ENCODE measurements at places on chromosomes 1 and 21.
A peak's percentile ranks its signal among the peaks of the same experiment; 100 is the strongest.

GRCh38 chr1:45205910-45206721 lies at the start of gene ZSWIM5:
TSS of gene ZSWIM5 (minus strand) at chr1:45206605. CDS start at chr1:45206350, 255 bp downstream.
- peak; percentile 46 for DNase-seq

DNA sequence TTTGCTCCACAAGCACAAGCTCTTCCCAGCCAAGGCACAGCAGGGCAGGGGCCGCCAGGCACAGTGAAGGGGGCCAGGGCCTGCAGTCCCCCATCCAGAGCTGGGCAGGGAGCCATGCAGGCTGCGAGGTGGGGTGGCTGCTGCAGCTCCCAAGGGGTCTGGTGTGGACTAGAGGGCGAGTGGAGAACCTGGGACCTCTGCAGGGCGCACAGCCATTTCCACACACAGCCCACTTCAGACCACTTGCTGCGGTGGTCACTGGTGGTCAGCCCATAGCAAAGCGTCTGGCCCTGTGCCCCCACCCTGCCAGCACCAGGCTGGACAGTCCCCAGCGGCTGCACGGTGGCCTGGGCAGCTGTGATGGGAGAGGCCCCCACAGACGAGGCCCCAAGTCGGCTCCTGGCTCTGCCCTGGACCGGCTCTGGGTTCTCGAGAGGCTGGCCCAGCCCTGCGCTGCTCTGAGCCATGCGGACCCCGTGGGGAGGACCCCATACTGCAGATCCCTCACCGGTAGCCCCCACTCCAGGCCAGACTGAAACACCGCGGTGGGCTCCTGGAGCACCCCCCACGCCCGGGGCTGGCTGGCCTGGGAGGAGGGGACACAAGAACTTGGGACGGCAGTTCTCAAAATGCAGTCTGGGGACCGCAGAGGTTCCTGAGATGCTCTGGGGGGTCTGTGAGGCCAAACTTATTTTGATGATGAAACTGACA lies 47.1 kb upstream of the COL6A2 start:
- DNase-seq: no peak

GRCh38 chr1:87204921-87205320 lies 123.8 kb upstream of the LMO4 start:
- DNase-seq: no peak

DNA sequence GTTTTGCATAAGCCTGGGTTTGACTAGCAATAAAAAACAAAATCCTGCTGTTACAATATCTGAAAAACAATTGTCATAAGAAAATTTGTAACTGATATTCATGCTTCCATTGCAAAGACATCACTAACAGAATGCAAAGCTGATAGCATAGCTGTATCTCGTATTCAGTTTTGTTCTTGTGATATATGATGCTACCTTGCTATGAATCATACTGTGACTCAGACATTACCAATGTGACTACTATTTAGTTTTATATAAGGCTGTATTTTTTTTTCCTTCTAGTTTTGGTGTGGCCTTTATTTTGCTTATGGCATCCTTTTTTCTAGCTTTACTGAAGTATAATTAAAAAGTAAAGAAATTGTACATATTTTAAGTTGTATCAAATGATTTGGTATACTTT lies 1381.8 kb downstream of the MRPL39 start:
- no peak for DNase-seq

DNA sequence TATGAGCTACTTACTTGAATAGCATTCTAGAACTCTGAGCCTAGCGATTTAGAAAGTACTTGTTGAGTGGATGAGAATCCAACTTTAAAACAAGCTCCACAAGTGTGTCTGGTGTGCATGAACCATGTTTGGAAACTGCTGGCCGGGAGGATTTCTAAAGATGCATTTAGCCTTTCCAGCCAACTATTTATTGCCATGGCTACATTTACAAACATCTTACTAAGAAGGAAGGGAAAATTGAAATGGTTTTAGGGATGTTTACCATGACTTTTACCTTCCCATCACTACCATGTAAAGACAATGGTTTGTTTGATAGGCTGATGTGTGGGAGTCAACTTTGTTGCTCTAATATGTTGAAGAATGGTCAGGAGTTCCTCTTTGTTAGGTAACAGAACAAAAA lies 37.7 kb upstream of the ARHGAP29 start:
- no peak for DNase-seq

DNA sequence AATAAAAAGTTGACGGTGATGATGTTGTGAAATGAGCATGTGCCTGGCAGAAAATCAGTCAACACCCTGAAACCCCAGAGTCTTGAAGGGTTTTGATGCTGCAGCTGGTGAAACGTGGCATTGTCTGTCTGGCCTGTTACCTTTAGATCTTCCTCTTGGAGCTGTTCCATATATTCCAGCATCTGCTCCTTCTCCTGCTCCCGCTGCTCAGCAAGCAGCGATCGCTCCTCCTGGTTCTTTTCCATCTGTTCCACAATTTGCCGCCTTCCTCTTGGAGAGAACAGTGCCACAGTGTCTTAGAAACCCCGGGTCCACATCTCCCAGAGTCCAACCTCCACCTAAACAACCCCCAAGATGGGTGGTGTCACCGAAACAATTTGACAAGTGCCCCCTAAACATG lies 15.7 kb downstream of the CFAP45 start:
- DNase-seq: no peak

GRCh38 chr1:154567386-154568156 lies at the start of gene CHRNB2:
TSS of gene CHRNB2 (plus strand) at chr1:154567778. CDS start at chr1:154568045, 267 bp downstream.
- DNase-seq: peak; percentile 65

DNA sequence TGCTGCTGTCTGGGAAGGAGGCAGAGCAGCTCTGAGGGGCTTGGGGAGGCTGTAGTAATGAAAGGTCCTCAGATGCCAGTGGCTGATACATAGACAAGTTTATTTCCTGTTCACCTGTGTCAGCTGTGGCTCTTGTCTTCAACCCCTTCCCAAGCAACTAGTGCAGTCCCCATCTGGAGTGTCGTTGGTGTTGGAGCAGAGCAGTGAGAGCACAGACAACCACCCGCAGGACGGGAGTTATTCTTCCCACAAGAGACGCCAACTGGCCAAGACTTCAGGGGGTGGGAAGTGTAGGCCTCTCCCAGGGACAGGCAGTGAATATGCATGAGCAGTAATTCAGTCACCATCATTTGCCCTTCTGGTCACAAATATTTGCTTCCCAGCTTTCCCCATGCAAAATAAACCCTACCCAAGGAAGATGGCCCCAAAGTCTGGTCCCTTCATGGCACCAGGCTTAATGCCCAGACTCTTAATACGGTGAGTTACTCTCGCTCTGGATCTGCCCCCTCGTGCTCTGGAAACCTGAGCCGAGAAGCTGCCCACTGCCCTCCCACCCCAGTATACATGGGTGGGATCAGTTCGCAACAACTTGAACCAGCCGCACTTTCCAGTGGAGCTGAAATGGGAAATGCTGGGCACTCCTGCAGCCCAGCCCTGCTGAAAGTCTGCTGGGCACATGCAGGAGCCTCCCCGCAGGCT lies 153.5 kb upstream of the COL6A1 start:
- no peak for DNase-seq

DNA sequence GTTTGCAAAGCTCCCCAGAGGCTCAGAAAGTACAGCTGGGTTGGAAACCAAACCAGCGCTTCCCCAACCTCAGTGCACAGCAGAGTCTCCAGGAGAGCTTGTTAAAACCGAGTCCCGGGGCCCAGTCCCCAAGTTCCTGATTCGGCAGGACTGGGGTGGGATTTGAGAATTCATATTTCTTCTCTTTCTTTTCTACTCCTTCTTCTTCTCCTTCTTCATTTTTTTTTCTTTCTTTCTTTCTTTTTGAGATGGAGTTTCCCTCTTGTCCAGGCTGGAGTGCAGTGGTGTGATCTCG lies 136.8 kb downstream of the PGBD5 start:
- DNase-seq: no peak

DNA sequence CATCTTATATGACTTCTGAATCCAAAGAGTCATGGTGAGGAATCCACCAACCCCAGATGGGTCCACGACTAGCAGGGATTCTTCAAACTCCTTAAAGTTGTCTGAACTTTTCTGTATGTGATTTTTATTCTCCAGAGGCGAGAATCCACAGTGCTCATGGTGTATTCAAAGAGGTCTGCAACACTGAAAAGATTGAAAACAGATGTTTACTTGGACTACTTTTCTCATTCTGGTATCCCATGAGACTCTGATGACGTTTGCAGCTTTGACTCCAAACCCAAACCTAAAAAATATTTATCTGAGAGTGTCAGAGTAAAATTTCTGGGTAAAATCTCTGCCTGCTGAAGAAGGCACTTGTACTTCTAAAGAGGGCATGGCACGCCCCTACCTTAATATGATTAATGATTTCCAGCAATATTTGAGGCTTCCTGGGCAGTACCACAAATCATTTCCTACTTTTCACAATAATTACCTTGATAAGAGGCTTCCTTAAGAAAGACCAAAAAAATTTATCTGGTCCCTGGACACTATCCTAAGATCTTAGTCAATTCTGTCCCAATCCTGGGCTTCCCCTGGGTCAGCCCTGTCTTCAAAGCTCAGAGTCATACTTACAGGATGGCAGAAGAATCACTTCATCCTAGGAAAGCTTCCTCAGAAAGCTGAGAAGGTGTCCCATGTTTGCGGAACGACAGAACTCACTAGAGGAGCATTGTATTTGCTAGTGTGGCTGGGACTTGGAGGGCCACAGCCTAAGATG lies 76.5 kb upstream of the MAP10 start:
- peak; percentile 5 for DNase-seq

GRCh38 chr21:29148530-29148929 lies 18.1 kb downstream of the MAP3K7CL start:
- no peak for DNase-seq

GRCh38 chr1:155890251-155890650 lies 20.9 kb downstream of the RIT1 start:
- DNase-seq: no peak

GRCh38 chr1:241591736-241592135 lies 48.4 kb downstream of the CHML start:
- DNase-seq: no peak

DNA sequence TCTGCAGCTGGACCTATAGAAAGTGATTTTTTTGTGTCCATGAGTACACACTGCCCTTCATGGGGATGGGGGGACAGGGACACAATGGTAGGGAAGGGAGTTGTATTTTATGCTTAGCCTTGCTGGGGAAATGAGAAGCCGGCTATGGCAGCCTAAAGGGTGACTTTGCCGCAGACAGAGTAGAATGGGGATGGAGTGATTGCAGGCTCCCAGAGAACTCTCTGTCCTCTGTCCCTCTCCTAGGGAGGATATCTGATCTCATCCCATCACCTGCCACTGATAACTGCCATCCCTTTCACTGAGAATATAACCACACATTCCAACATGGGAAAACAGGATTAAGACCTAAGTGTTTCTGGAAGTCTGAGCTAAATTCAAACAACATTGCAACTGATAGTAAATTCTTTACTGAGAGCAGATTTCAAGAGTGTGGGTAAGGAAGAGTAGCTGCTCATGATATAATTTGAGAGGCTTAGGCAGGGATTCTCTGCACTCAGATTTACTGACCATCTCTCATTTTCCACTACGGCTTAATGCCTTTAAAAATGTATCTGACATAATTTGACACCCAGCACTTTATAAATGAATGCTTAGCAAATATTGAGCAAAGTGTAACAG lies 13.9 kb downstream of the SH2D1B start:
- no peak for DNase-seq

GRCh38 chr21:32566741-32567389 lies 18.5 kb downstream of the TCP10L start:
- DNase-seq: no peak

GRCh38 chr1:206687915-206688442 lies 3.3 kb downstream of the MAPKAPK2 start:
- DNase-seq: no peak

DNA sequence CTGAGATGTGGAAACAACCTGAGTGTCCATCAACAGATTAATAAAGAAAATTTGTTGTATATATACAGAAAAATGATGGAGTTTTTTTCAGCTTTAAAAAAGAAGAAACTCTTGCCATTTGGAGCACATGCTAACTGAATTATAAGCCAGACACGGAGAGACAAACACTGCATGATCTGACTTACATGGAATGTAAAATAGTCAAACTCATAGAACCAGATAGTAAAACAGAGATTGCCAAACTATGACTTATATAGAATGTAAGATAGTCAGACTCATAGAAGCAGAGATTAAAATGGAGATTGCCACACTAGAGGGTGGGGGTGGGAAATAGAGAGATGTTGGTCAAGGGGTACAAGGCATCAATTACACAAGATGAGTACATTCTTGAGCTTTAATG lies 1786.6 kb downstream of the PLA2G4A start:
- no peak for DNase-seq

GRCh38 chr1:29299446-29299845 lies 63.1 kb downstream of the PTPRU start:
- DNase-seq: no peak

GRCh38 chr1:204563307-204563706 lies 47.1 kb downstream of the MDM4 start:
- DNase-seq: no peak

DNA sequence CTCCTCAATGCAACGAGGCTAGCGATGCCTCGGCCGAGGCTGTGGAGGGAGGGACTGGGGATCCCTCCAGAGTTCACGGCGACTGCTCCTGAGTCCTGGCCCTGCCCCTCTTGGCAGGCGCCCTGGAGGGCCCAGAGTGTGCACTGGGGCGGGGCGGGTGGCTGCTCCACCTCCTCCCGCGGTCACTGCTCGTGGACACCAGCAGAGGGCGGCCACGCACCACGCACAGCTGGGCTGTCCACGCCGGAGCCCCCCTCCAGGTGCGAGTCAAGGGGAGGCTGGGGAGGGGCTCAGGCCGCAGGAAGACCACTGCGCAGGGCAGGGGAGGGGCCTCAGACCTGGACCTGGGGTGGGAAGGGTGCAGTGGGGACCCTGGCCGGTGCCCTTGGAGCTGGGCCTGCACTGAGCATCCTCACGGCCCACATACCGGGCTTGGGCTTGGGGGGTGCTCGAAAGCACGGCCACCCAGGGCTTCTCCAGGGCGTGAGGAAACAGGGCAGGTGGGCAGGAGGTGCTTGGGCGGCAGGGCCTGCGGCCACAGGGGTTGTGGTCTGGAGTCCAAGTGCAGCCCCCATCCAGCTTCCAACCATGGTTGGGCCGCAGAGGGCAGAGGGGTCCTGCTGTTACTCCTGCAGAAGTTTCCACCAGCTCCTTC lies 20.6 kb upstream of the TTC34 start:
- no peak for DNase-seq

DNA sequence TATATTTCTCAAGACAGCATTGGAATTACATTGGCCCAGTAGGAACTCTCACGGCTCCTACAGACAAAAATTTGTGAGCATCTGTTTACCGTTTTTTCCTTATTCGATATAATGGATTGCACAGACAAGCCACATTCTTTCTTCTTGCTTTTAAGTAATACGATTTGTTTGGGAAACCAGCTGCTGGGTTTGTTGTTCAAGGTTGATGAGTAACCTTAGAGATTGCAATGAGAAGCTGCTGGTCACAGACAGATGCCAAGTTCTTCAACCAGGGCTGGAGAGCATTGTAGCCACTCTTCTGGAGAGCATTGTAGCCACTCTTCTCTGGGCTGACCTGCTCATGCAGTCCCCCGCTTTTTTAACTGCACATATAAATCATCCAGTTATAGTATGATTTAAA lies 1.4 kb upstream of the MIA3 start:
- peak; percentile 72 for DNase-seq

- DNase-seq: no peak
Observed at GRCh38 chr21:15667819-15668218, 62.0 kb upstream of the USP25 start.

- no peak for DNase-seq
Observed at GRCh38 chr1:240602189-240602588, 9.8 kb downstream of the GREM2 start.

GRCh38 chr21:16773206-16773605 lies 739.6 kb upstream of the CXADR start:
- DNase-seq: peak; percentile 18

- no peak for DNase-seq
Observed at GRCh38 chr21:40173816-40174215, 306.6 kb downstream of the PCP4 start.

Measured in trophoblast cell (in vitro differentiated cells and primary cell).